Frontal cortex (tissue), 4 donors: ENCODE measurements at places on chromosomes 1 and 21.

GRCh38 chr1:117466761-117467160 is 99.5 kb downstream of the MAN1A2 start:
- DNase-seq: no peak

- DNase-seq: no peak
Observed at GRCh38 chr1:157399984-157400382, 152.3 kb downstream of the FCRL5 start.

GRCh38 chr1:203934027-203934426 is 72.6 kb downstream of the SNRPE start:
- no peak for DNase-seq

GRCh38 chr1:162285149-162285561 is 91.5 kb downstream of the SPATA46 start:
- DNase-seq: no peak
